ENCODE measurements at places on chromosomes 4 and X.

DNA sequence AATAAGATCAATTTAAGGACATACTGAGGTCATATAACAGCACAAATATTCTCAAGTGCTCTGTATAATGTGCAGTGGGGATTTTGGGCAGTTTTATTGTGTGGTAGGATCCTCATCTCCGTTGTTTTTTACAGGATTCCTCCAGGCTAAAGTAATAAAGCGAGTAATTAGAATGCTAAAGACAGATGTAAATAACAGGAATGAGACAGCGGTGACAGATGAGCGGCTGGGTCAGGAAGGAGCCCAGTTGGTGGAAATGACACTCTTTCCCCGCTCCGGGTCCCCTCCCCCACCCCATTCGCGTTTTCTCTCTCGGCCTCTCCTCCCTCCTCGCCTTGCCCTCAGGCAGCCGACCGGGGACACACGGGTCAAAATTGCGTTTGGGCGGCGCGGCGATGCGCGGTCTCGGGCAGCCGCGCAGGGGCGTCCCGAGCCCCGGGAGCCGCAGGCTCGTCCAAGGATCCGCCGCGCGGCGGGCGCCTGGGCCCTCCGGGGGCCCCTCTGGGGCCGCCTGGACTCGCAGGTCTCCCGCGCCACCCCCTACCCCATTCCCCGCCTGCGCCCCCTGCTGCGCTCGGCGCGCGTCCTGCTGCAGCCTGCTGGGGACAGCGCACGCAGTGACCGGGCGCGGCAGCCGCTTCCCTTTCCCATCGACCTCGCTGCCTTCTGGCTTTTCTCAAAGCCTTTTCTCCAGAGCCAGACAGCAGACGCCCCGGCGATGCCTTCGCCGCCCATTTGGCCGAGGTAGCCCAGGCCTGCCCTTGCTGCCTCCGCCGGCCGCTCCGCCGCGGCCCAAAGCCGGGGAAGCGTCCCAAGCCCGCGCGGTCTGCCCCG lies 16.2 kb downstream of the POU4F2 start:
- DNase-seq: peak; percentile 15

DNA sequence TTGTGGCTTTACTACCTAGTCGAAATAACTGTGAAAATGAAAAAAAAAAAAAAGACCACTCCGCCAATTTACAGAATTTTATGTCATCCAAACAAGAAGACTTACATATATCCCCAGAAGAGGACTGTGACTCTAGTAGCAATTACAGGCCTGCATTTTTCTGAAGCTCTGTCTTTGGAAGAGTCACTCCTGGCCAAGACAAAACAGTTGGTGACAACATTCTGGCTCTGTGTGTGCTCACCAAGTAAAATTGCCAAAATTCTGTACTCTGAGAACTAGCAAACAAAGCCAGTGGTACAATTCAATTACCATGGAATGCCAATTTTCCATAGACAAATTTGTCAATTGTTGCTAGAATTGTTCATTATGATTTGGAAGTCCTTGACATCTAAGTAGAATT lies 311.1 kb downstream of the PDGFC start:
- DNase-seq: no peak

GRCh38 chrX:44319550-44319949 lies 23.9 kb downstream of the EFHC2 start:
- no peak for DNase-seq

DNA sequence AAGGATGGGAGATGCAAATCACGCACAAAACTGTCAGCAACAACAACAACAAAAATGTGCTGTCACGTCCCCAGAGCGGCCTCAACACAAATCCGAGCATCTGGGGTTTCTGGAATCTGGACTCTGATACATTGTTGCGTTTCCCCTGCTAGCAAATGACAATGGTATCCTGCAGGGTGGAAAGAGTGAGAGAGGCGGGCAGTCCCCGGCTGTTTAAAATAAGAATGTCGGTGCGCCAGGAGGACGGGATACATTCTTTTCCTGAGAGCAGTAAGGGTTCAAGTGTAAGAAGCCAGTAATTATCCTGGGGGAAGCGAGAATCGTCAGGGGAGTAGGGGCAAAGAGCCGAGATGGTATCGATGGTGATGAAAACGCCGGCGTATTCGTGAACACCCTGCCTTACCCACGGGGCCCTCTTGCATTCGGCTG lies 310.2 kb downstream of the ASMT start:
- DNase-seq: peak; percentile 14

GRCh38 chrX:43423876-43424275 lies 232.2 kb upstream of the MAOA start:
- no peak for DNase-seq

- peak; percentile 50 for DNase-seq
Measured at GRCh38 chrX:11267425-11267824, 25.8 kb upstream of the AMELX start.

- peak; percentile 20 for DNase-seq
Measured at GRCh38 chr4:52833941-52834525, 28.1 kb upstream of the RASL11B start.

DNA sequence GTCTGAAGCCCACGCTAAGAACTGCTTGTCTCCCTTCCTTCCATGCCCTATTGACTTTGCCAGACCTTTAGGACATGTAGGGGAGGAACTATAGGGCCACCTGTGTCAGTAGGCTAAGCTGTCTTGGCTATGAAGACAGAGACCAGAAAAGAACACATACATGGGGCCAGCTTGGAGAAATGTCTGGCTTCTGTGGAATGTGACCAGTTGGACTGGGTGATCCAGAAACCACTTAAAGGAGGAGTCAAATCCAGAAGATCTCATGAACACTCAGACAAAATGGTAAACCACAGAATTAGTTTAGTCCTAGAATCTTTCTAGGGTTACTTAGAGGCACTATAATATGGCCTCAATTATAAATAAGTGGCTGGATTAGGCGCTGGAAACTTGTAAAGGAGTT lies 42.0 kb downstream of the PHKA2 start:
- DNase-seq: no peak

GRCh38 chr4:153432965-153433753 lies 33.0 kb upstream of the TMEM131L start:
- DNase-seq: peak; percentile 85

- DNase-seq: no peak
Measured at GRCh38 chr4:6235012-6235411, 34.6 kb upstream of the WFS1 start.

DNA sequence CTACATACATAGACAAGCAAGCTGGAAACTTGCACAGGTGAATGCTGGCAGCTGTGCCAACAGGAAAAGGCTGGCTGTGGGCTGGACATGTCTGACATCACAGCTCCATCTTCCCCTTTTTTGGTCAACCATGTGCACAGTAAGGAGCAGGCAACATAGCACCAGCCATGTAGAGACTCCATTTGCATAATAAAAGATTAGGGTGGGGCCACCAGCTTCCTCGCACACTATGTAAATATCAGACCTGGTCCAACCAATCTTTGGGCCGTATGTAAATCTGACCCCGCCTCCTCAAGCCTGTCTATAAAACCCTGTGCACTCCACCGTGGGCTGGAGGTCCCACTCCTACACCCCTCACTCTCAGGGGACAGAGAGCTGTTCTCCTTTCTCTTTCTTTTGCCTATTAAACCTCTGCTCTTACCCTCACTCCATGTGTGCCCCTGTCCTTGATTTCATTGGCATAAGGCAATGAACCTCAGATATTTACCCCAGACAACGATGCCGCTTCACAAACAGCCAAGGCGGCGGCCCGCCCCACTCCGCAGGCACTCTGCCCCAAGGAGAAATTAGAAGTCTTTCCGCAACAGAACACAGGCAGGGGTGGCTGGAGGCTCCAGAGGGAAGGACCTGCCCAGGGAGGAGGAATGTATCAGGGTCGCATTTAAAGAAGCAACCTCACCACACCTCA lies 862.2 kb downstream of the TRIML1 start:
- no peak for DNase-seq

DNA sequence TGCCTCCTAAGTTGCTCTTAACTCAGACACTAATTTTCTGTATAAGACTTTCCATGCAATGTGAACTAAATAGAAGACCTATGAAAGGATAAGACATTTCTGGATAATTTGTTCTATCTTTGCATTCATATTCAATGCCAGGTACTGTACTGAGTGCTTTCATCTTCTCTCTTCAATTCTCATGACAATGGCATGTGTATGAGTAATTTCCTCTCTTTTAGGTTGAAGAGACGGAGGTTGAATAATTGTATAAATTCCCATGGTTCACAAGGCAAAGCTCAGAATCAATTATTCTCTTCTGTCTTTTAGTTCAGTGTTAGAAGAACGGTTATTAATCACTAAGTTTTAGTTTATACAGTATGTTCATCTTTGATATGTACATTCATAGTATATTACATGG lies 29.3 kb upstream of the CFAP299 start:
- peak; percentile 51 for DNase-seq

DNA sequence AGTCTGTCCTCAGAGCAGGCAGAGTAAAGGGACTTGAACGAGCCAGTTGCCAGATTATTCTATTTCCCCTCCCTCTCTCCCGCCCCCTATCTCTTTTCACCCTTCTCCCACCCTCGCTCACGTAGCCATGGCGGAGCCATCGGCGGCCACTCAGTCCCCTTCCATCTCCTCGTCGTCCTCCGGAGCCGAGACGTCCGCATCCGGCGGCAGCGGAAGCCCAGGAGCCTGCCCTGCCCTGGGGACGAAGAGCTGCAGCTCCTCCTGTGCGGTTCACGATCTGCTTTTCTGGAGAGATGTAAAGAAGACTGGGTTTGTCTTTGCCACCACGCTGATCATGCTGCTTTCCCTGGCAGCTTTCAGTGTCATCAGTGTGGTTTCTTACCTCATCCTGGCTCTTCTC lies 106.2 kb upstream of the SMAD1 start:
- DNase-seq: no peak

DNA sequence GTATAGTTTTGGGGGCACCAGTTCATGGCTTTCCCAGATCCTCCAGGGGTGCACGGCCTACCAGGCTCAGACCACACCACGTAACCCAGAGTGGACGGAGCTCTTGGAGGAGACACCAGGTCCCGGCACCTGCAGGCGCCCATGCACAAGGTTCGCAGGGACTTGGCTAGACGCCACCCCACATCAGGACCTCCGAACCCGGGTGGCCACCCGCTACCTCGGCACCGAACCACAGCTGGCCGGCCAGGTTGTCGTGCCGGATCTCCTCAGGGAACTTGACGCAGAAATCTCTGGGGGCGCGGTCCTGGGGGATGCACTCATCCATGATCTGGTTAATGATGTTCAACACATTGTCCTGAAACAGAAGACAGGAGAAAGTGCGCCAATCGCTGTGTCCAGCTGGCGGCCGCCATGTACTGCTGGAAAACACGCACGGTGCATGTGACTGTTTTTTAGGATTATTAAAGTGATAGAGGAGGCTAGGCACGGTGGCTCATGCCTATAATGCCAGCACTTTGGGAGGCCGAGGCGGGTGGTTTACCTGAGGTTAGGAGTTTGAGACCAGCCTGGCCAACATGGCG lies 77.1 kb downstream of the ZFYVE28 start:
- DNase-seq: no peak

GRCh38 chr4:23298371-23298770 lies 591.5 kb downstream of the PPARGC1A start:
- no peak for DNase-seq

- no peak for DNase-seq
Measured at GRCh38 chr4:118141240-118141639, 107.0 kb downstream of the NDST3 start.

DNA sequence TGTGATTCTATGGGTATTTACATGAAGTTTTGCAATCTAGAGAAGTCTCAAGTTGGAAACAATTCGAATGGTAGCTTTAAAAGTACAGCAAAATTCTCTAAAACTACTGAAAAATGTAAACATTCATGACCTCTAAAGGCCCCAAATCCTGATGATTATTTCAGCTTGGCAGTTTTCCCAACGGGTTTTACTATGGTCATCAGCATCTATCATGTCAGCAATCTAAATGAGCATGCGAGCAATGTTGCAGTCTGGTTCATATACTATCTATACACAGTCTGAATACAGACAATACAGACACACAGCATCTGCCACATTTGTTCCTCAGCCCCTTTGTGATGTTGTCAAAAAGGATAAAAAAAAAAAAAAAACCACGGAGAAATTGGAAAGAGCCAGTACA lies 790.3 kb upstream of the HTR2C start:
- DNase-seq: peak; percentile 48
